ENCODE measurements at places on chromosomes 5 and 9.

DNA sequence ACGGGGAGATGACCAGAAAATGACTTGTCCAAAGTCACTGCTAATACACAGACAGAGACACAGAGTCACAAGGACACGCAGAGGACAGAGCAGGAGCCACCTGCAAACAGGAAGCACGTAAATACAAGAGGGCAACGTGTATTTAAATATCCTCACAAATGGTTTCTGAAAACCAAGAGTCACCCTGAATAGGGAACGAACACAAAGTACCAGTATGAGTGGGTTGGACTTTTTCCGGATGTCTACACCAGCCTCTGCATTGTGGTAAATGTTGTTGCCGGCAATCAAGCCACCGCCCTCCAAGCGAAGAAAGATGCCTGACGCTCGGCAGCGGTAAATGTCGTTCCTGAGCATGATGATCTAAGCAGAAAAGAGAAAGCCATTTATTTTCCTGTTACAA, 44.5 kb downstream of the FBXO10 start:
- no peak for DNase-seq

DNA sequence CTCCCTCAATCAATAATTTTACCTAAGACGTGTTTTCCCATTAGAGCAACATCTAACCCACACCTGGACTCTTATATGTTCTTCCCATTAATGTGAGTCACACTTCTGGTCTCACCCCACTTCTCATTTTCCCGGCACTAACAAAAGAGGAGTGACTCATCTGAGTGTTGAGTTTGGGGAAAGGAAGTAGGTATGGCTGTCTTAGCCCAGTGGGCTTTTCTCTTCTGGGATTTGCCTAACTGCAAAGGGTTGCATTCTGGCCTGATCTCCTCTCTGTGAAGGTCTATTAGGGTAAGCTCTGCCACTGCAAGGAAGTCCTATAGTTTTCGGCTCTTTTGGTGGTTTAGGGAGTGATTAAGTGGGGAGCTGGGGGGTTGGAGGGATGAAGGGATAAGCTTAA, 195.6 kb downstream of the KIAA0825 start:
- no peak for DNase-seq

GRCh38 chr5:149273950-149274349, 2.3 kb downstream of the AFAP1L1 start:
- DNase-seq: no peak

GRCh38 chr5:55530669-55531068, 4.1 kb downstream of the PLPP1 start:
- no peak for DNase-seq

- DNase-seq: peak; percentile 47
Measured at GRCh38 chr5:169637085-169637548, at the start of gene DOCK2. TSS of gene DOCK2 (plus strand) at chr5:169637275. CDS start at chr5:169637327, 52 bp downstream.

GRCh38 chr9:107927276-107927675, 437.7 kb upstream of the KLF4 start:
- DNase-seq: no peak

GRCh38 chr9:72649127-72649442, 127.7 kb downstream of the TMC1 start:
- no peak for DNase-seq

DNA sequence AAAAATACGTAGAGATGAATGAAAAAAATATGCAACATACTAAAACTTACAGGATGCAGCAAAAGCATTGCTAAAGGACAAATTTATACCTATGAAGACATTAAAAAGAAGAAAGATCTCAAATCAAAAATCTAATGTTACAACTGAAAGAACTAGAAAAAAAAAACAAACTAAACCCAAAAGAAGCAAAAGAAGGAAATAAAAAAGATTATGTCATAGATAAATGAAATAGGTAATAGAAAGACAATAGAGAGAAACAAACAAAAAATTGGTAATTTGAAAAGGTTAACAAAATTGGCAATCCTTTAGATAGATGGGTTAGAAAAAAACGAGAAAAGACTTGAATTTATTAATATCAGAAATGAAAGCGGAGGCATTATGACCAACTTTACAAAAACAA, 1000.2 kb downstream of the TLE4 start:
- DNase-seq: no peak

DNA sequence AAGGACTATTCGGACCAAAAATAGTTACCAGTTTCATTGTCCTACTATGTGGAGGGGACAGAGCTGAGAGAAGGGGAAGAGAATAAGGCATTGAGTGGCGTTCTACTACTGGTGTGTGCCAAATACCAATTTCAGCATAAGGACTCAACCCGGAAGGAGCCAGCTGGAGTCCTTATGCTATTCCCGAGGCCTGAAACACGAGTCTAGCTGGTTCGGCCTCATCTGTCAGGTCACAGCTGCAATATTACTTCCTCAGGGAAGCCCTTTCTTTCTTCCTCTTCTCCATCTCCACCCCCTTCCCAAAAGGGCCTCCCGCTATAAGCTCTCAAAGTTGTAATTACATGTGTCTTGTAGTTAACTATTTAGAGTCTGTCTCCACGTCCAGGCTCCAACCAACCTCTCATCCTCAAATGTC, 20.5 kb upstream of the FER start:
- peak; percentile 55 for DNase-seq

- no peak for DNase-seq
Measured at GRCh38 chr5:58974083-58974482, 391.2 kb downstream of the RAB3C start.

- no peak for DNase-seq
Measured at GRCh38 chr5:123151227-123151909, 62.3 kb downstream of the PRDM6 start.

DNA sequence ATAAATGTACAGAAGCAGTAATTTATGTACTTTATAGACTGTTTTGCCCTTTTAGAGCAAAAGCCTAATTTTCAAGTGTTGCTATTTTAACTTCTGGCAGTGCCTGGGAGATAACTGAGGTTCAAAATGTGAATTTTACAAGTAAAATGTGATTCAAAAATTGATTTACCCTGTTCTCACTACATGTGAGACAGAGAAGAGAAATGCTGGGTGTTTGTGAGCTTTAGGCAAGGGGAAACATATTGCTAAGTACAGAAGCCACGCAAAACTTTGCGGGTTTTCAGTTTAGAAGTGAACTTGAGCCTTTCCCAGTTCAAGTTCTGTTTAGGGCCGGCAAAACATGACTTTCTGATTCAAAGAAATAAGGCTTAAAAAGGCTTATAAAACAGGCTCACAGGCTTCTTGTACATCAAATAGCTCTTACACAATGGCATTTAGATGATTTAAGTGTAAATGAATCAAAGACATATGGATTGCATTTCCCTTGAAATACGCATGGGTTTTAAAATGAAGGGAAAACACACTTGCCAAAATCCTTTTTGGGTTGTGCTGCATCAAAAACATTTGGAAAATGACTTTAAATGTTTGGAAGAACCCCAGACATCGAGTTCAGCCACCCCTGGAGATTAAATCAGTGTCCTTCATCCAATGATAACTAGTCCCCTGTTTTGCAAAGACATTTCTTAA, 370.8 kb upstream of the MEF2C start:
- no peak for DNase-seq

DNA sequence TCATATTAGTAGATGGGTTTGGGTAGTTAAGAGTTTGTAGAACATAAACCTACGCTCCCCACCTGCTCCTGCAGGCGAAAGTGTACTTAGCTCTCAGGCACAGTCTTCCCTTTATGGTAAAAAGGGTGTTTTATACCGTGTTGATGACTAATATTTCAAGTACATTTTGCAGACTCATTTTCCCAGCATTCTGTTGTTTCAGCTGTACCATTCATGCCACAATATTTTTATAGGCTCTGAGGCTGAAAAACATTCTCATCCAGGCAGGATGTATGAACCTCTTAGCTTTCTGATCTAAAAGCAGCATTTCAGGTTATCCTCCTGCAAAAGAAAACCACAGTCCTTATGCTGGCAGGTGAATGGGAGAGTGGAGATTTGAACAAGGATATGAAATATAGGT, 231.4 kb downstream of the NR2F1-AS1 start:
- DNase-seq: no peak

GRCh38 chr5:162248107-162248713, 180.6 kb downstream of the GABRG2 start:
- DNase-seq: no peak

GRCh38 chr5:178295589-178295988, 63.0 kb upstream of the PHYKPL start:
- no peak for DNase-seq

DNA sequence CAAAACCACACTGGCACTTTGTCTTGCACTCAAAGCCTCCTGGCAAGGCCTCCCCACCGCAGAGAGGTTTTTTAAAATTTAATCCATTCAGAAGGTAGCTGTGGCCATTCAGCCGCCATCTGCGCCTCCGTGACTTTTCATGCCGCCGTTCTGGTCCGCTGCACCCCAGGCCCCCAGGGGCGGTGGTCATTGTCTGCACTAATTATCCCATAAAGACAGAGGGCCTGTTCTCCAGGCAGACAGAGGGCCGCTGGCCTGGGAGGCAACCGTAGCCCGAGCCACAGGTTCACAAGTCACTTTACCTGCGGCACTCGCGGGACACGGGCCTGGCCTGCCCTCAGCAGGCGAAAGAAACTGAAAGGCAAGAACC, 49.4 kb downstream of the EXD3 start:
- DNase-seq: no peak
